Epithelial cell of esophagus (primary cell): ENCODE measurements at places on chromosomes 3 and 15.
A peak's percentile ranks its signal among the peaks of the same experiment; 100 is the strongest.

GRCh38 chr3:16478516-16478915, 35.0 kb downstream of the RFTN1 start:
- peak; percentile 88 for DNase-seq

DNA sequence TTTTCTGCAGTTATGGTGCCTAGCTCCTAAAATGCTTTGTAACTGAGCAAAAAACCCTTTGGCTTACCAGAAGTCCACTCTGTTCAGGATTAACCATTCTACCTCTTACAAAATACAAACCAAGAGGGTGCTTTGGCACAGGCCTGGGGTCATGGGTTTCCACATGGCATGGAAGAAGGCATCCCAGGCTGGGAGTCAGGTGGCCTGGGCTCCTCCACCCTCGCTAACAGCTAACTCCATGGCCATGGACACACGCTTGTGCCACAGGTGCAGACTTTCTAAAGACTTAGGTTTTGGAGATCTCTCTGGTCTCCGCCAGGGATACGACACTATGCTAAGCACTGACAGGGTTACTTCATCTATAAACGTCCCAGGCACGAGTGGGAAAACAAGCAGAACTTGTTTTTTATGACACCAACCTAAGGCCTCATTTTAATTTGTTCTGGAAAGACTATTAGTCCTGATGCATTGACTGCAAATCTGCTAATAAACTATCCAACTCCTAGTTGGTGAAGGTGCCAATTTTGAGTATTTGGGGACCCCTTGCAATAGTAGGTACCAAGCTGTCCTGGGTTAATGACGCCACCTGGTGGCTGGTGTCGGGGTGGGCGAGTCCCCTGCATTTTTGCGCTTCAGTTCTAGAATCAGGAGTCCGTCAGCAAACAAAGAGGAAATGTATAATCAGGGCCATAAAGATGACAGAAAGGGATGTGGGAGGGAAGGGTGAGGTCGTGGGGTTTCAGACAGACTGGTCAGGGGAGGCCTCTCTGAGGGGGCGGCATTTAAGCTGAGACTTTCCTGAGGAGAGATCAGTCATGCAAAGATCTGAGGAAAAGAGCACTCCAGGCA, 10.3 kb upstream of the ALDH1A3 start:
- DNase-seq: peak; percentile 49

DNA sequence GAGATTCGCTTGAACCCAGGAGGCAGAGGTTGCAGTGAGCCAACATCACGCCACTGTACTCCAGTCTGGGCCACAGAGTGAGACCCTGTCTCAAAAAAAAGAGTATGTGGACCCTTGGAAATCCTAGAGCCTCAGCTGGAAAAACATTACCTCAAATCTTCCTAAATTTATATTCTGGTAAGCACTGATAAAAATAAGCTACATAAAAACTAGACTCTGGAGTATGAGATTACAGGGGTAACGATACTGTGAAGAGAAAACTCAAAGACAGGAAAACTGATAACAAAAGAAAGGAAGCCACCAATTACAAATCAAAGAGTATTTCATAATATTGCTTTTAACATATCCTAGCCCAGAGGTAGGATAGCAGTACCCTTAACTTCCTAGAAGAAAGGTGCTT, 30.3 kb downstream of the SETD2 start:
- DNase-seq: no peak

DNA sequence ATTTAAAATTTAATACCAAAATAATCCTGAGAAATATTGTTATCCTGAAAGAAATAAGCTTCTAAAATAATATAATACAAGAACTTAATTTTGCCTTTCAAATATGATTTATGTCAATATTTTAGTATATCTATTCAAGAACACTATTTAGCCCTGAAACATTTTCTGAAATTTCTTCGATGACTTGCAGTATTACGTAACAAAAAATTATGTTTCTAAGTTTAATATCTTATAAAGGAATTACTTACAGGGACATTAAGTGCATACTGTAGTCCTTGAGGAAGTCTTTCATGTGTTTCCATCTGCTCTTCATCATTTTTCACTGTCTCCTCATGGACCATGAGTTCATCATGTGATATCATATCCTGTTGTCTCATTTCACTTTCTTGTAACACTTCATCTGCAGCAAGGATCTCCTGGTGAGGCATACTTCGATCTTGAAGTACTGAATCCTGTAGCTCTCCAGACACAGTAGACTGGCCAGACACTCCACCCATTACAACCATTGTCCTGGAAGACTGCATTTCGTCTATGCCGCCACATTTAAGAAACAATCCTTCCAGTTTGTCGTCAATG, 62.0 kb downstream of the ZNF148 start:
- peak; percentile 39 for DNase-seq

GRCh38 chr15:57861034-57861638, 154.6 kb downstream of the POLR2M start:
- peak; percentile 79 for DNase-seq

DNA sequence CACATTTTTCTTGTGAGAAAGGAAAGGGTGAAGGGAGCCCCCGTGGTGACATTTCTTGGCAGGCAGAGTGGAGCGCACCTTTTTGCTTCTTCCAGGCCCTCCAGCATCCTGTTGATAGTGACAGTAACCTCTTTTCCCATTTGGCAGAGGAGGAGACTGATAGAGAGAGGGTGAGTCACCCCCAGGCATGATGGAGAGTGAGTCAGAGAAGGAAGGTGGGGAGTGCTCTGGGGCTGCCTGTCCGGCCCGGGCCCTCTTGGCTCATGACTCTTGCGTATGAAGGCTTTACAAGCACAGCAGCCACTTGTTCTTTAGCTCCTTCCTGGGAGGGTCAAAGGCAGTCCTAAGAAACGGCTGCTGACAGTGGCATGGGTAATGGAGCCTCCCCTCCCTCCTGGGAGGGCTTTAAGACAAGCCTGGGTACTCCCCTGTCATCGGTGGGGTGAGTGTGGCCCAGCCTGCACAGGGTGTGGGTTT, 16.0 kb downstream of the ANKRD63 start:
- DNase-seq: peak; percentile 82

DNA sequence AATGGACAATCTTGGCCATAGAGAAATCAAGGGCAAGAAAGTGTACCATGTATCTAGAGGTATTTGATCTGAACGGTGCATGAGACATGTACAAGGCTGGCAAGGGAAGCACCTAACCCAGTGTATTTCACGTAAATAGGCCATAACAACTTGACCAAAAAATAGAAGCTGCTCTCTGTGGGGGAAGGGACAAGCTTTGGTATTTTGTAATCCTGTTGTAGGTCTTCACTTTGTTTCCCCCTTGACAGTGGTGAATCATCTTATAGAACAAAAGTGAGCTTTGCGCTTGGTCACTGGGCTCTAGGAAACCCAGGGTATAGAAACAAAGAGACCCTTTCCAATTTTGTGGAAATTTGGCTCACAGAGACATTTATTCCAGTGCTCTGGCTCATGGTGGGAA, 21.0 kb downstream of the LARS2 start:
- no peak for DNase-seq

GRCh38 chr3:100535610-100535943, 43.2 kb downstream of the TMEM45A start:
- no peak for DNase-seq

GRCh38 chr3:41893977-41894376, 67.9 kb downstream of the ULK4 start:
- DNase-seq: peak; percentile 72

DNA sequence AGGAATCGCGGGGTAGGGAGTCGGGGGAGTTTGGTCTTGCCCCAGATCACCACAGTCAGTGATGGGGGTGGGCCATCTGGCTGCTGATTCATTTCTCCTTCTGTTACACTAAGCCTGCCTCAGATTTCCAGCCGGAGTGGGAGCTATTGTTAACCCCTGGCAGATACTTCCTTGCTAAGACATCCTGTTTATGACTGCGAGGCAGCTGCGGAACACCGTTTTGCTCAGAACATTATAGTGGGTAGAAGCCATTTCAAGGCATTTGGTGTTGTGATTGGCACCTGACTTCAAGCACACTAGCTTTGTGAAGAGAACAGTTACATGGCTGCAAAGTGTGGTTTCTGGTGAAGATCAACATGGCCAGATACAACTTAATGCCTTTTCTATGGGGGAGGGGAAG, 73.8 kb downstream of the FLNB start:
- no peak for DNase-seq

GRCh38 chr3:139260041-139260486, 83.8 kb upstream of the MRPS22 start:
- DNase-seq: no peak

DNA sequence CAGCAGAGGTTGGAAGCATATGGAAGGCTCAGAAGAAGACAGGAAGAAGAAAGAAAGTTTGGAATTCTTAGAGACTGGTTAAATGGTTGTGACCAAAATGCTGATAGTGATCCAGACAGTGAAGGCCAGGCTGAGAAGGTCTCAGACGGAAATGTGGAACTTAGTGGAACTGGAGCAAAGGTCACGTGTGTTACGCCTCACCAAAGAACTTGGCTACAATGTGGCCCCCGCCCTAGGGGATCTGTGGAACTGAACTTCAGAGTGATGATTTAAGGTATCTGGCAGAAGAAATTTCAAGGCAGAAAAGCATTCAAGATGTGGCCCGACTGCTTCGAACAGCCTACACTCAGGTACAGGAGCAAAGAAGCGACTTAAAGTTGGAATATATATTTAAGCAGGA, 83.1 kb downstream of the MYO5A start:
- DNase-seq: no peak

DNA sequence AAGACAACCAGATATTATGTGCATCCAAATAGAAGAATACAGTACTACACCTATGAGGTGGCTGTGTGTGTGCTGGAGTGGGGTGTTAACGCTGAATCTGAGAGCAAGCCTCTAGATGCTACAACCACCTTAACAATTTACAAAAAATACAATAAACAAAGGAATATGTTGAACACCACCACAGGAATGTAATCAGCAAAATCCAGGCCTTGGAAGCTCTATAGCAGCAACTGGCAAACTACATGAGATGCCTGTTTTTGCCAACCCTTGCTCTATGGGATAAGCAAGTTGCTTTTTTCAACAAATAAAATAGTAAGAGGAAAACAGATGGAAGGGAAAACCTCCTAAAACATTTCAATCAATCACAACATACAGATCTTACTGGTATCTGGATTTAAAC, 23.9 kb downstream of the SLTM start:
- DNase-seq: no peak
